ENCODE measurements at places on chromosomes 6 and 20.

DNA sequence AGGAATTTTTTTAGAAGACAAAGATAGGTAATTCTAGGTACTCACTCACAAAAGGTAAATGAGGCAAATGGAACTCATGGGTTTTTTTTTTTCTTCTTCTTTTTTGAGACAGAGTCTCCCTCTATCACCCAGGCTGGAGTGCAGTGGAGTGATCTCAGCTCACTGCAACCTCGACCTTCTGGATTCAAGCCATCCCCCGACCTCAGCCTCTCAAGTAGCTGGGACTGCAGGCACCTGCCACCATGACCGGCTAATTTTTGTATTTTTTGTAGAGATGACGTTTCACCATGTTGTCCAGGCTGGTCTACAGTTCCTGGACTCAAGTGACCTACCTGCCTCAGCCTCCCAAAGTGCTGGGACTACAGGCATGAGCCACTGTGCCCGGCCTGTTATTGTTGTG, 126.1 kb downstream of the LRRC1 start:
- no peak for DNase-seq

- DNase-seq, result no peak
Observed at GRCh38 chr6:11650711-11651110, 113.2 kb downstream of the TMEM170B start.

DNA sequence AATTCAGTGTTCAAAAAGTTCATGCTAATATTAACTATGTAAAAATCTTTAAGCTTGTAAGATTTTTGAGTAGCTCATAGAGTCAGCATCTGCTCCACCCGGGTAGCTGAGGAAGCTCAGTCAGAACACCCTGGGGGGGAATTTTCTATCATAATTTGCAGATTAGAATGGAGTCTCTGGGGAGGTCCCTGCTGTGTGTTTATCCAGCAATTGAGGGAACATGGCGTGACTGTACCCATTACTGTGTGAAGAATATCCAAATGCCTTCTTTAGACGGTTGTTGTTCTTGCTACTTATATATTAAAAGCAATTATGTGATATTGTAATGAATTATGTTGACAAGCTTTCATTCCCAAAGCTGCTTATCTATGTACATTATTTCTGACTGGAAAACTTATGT, 64.8 kb downstream of the AIG1 start:
- DNase-seq, result no peak

- no peak for DNase-seq
Observed at GRCh38 chr6:123564361-123564760, 72.4 kb downstream of the TRDN start.

GRCh38 chr6:49415358-49415757, 47.7 kb downstream of the MMUT start:
- no peak for DNase-seq

DNA sequence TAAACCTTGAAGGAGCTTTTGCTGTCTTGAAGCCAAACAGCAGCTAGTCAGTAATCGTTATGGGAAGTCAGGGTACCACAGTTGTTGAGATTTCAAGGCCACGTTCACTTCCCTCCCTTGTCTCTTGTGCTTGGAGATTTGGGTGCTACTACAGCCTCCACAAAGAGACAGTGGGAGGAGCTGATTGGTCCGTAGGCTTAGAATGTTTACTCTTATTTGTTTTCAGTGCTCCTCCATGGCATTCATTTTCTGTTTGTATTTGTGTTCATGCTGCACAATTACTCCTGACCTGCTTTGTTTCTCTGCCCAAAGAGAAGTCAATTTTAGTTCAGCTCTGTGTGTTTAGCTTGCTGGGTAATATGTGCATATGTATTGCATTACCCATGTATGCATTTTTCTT, 147.7 kb downstream of the PRL start:
- peak; percentile 32 for DNase-seq

DNA sequence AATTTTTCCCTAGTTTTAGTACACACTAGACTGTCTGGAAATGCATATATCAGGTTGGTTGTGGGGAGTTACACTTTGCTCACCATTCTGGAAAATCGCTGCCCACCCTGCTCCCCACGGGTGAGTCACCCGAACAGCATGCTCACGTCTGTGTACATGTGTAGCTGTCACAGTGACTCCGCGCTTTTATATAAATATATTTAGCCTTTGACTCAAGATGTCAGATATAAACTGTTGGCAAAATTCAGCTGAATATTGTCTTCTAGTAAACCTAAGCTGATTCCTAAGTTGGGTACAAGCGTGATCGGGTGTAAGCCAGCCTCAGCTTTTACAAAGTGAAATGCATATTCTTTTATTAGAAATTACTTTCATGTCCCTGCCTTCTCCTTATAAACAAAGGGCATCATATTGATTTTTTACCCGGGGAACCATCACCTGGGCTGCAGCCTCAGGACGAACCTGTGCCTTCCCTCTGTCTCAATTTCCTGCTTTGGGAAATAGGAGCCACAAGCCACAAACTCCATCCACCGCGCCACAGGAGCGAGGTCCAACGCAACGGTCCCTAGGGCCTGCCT, 4.3 kb downstream of the SDCBP2 start:
- DNase-seq, result peak; percentile 11

DNA sequence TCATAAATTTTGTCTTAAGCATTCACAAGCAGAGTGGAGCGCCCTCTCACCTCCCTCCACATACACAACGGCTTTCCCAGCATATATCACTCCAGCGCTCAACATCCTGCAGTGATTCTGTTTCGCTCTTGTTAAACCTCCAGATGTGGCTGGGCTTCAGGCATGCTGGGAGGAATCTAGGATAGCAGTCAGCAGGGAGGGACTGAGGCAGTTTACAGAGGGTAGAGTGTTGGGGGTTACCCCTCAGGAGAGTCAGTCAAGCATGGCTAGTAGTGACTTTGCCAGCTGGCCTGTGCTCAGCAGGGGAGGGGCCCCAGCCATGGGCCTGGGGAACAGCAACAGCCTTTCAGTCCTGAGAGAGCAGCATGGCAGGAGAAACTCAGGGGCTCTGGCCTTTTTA, 161.4 kb upstream of the FLRT3 start:
- peak; percentile 76 for DNase-seq

DNA sequence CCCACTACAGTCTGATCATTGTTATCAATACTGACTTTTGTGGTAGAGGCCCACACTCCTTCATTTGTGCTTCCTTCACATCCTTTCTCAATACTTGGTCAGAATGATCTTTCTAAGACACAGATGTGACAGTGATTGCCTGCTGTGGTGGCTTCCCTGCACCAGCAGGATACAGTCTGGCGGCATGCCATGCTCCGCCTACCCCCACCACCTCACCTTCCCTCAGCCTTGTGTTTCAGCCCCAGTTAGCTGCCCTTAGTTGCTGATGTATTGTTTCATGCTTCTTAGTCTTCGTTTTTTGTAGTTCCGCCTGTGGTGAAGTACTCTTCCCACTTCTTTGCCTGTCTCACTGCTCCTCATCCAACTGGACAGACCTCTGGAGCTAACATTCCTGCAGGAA, 10.9 kb downstream of the LRRC1 start:
- no peak for DNase-seq

DNA sequence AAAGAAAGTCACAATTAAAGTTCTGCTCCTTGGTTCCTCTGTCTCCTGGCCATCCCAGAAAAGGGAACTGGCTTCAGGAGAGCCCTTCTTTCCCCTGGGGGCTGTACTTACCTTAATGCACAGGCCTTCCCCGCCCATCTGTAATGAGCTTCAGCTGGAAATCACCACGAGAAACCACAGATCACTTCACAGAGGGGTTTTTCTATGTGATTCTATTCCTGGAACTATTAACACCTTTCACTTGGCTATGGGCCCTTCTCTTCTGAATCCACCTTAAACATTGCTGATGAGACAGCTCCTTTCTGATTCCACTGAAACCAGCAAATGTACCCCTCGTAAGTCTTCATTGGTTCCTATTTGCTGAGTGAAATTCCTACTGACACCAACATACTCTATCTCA, 80.7 kb downstream of the FOXF2 start:
- no peak for DNase-seq

DNA sequence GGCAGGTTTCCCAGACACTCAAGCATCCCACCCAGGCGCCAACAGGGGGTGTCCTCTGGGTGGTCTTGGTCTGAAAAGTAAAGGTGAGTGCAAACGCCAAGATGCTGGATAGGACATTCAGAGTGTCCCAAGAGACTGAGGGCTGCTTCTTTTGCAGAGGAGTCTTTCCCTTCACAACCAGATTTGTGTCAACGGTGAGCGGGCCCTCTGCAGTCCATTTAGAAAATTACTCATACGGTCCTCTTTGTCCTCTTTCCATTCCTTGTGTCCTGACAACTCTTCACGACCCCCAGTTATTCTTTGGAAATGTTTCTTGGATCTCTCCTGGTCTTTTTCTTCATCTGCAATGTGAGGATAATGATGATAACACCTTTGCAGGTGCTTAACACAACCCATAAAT, 257.8 kb downstream of the CDC5L start:
- DNase-seq, result no peak
